ENCODE measurements at places on chromosomes 1 and 21. TPM values are rescaled to one million over a fixed set of nuclear protein-coding genes. Genes with fewer than 3 reads are reported as not detected.

Gene ST6GALNAC3
- 2.6 TPM for total RNA-seq

Gene PLEKHN1
- 0.28 TPM for total RNA-seq

Gene CRP
- 3,370 TPM for total RNA-seq

Gene KRTAP6-3
- total RNA-seq = not detected

Gene CELA3B
- 7.4 TPM for total RNA-seq

Gene TDRD5
- total RNA-seq = not detected

Gene SPRR3
- not detected for total RNA-seq

Gene HSD3B1
- not detected for total RNA-seq

Gene KCNA3
- 0.43 TPM for total RNA-seq

Gene SH2D2A
- total RNA-seq = 0.78 TPM

DNA sequence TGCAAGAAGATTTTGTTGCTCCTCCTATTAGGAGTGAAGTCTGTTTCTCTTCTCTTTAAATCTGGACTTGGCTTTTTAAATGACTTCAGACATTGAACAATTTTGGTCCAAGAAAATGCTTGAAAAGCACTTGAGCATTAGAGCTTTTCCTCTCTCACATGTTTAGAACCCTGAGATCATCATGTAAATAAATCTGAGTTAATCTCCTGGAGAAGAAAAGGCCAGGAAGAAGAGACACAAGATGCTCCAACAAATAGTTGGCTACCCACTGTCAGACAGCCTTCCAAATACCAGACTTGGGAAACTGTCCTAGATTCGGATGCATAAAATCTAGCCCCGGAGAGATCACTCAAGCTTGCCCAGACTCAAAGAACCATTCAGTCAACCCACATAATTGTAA lies 1353.1 kb upstream of the ADGRL4 start:
- no peak for DNase-seq

GRCh38 chr1:184258525-184258924 lies 128.3 kb upstream of the C1orf21 start:
- no peak for DNase-seq

- no peak for DNase-seq
These were observed 89.5 kb downstream of the RUNX1 start for GRCh38 chr21:34959607-34960006.

GRCh38 chr1:93357242-93357641 lies 11.5 kb downstream of the DR1 start:
- DNase-seq = no peak

GRCh38 chr1:94324178-94324544 lies 86.8 kb upstream of the ARHGAP29 start:
- no peak for DNase-seq

- no peak for DNase-seq
These were observed 79.4 kb downstream of the S1PR1 start for GRCh38 chr1:101316256-101316655.

DNA sequence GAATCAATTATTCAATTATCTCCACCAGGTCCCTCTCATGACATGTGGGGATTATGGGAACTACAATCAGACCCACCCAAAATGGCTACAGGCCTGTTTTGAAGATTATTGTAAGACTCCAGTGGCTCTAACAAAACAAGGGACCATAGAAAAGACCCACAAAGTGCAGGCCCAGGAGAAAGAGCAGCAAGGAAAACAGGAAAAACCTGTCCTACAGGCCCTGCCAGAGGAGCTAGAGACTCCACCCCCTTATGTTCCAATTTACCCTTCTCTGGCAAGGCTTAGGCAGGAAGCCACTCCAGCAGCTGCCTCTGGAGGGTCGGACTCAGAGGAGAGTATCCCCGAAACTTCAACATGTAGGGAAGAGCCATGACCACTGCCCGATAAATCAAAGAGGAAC lies 96.5 kb downstream of the LIPI start:
- no peak for DNase-seq

GRCh38 chr21:46545363-46545762 lies 59.5 kb downstream of the S100B start:
- no peak for DNase-seq

- no peak for DNase-seq
These were observed 7.0 kb upstream of the ZBTB48 start for GRCh38 chr1:6572653-6573383.

- no peak for DNase-seq
These were observed 6.4 kb upstream of the TNNI1 start for GRCh38 chr1:201427963-201428362.

DNA sequence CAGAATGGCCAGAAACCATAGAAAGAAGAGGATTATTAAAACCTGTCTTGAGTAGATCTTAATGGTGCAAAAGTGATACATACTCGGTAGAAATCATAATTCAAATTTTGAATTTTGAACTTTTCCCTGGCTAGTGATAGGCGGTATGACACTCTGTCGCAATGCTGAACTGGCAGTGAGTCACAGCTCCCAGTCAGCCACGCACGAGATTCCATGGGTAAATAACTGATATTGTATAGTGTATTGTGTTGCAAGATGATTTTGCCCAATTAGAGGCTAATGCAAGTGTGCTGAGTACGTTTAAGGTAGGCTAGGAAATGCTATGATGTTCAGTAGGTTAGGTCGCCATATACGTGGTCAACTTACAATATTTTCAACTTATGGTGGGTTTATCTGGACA lies 207.0 kb downstream of the SIPA1L2 start:
- DNase-seq = no peak

DNA sequence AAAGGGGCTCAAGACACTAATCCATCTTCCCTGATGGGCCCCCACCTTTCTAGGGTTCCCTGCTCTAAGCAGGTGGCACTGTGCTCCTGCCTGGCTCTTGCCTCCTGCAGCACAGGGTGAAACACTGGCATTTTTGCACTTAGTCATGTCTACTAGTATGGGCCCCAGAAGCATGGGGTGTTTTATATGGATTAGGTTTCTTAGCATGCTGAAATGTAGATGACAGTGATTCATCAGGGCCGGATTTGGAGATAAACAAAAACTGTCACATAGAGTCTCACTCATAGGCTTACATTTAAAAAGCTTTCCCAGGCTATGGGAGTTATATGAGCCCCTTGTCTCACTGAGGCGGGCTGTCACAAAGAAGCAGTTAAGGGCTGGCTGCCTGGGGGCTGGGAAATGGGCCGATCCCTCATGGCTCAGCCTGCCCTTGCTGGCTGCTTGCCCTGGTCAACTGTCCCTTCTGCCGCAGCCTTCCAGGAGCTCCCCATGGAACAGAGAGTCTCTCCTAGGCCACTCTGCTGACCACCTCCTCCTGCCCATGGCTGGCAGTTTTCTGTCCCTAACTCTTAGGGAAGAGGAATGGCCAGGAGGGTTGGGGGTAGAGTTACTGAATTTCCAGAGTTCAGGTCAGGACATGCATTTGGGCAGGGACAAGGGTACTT lies 6.5 kb downstream of the GALNT2 start:
- DNase-seq = no peak

- DNase-seq = no peak
These were observed 19.0 kb upstream of the PRSS38 start for GRCh38 chr1:227796359-227796915.

- DNase-seq = no peak
These were observed 111.6 kb upstream of the ERRFI1 start for GRCh38 chr1:8137481-8138244.

- DNase-seq = no peak
These were observed 33.7 kb downstream of the CDCA8 start for GRCh38 chr1:37725851-37726613.

DNA sequence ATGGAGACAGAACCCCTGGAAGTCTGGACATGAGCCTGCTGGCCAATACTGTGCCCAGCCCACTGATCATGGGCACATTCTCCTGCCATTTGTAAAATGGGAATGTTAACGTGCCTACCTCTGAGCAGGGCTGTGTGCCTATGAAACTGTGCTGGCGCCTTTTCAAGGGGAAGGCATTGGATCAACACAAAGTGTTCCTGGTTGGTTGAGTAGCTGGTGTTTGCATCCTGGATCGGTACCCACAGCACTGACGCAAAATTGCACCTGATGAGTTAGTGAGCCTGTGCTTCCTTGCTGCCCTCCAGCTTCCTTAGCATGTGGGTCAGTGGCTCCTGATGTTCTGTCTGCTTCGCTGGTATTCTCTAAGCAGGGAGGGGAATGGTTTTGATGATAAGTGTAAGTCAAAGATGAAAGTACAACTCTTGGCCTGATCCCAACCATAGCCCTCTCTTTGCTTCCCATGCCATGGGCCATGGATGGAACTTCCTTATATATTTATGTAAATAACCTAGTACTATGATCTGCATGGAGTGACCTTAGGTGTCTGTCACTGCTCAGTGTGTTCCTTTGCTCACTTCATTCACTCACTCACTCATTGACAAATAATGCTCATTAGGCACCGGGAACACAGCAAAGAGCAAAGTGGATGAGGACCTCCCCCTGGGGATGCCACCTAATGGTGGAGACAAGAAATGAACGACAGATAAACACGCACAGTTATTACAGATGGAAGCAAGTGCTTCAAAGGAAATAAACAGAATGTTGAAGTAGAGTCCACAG lies 22.7 kb downstream of the MAB21L3 start:
- DNase-seq = no peak

GRCh38 chr1:184514447-184514846 lies 127.6 kb downstream of the C1orf21 start:
- DNase-seq = no peak

GRCh38 chr1:46423574-46424240 lies 29.6 kb downstream of the FAAH start:
- DNase-seq = no peak

- DNase-seq = no peak
These were observed 697 bp downstream of the SLC22A15 start for GRCh38 chr1:115976921-115977498.

GRCh38 chr1:3895279-3895950 lies 4.7 kb downstream of the C1orf174 start:
- DNase-seq = no peak

- DNase-seq = no peak
These were observed 32.2 kb upstream of the CA6 start for GRCh38 chr1:8913457-8913856.

GRCh38 chr1:53270107-53270506 lies 31.8 kb upstream of the MAGOH start:
- DNase-seq = no peak

- no peak for DNase-seq
These were observed 90.7 kb downstream of the CDC7 start for GRCh38 chr1:91591175-91591974.

DNA sequence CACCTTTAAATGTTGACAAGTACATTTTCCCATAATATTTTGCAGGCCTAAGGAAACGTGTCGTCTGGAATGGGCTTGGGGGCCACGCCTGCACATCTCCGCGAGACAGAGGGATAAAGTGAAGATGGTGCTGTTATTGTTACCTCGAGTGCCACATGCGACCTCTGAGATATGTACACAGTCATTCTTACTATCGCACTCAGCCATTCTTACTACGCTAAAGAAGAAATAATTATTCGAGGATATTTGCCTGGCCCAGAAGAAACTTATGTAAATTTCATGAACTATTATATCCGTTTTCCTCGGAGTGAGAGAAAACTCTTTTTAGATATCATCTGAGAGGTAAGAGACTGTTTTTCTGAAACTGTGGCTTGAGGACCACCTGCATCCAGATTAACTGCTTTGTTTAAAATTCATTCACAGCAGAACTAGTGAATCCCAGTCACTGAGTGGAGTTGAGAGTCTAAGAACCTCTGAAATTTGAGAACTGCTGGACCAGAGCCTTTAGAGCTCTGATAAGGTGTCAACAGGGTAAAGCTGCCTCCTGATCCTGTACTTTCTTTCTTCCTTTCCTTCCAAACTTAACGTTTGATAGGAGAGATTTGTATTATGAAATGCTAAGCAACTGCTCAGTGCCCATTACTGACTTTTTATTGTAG lies 811 bp downstream of the EXO1 start:
- no peak for DNase-seq

DNA sequence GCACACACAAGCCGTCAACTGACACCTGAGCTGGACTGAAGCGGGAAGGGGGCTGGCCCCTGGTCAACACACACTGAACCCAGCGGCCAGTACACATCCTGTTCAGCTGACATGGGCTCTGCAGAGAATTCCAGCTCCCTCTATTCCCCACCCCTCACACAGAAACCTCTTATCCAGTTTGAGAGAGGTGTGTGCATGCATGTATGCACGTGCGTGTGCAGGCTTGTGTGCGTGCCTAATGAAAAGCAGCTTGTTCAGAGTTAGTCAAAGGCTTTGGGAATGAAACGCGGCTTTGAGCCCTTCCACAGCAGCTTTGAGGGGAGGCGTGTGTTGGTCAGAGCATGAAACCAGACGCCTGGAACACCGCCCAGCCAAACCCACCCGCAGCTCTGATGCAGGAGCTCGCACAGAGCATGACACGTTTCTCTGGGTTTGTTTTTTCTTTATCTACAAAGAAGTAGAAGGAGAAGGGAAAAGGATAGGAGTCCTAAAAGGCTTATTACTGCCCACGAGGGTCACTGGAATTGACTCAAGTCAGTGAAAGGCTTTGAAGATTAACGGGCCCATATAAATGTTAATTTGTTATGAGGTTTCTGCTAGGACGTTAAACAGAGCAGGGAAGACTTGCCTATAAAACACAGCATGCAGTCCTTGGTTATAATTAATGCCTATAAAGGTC lies 184.2 kb downstream of the ETS2 start:
- no peak for DNase-seq

DNA sequence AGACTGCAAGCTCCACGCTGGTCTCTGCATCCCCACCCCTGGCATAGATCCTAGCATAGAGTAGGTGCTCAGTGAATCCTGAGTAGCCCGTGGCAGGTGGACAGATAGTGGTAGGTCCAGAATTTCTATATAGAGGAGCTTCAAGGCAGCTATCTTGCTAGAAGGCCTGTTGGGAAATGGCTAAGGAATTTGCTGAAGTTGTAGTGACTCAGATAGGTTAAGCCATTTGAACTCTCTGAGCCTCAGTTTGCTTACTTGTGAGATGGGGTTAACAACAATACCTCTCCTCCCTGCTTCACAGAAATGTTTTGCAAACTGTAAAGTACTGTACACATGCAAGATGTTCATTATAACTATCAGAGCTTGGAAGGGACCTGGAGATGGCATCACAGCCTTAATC lies 23.4 kb upstream of the EPHB2 start:
- no peak for DNase-seq

- no peak for DNase-seq
These were observed 90.4 kb upstream of the AJAP1 start for GRCh38 chr1:4564051-4564450.

GRCh38 chr1:175818929-175819328 lies 75.5 kb upstream of the TNR start:
- DNase-seq = no peak

GRCh38 chr1:174815036-174815435 lies 184.7 kb upstream of the CACYBP start:
- DNase-seq = no peak

- no peak for DNase-seq
These were observed 781 bp downstream of the TTLL7 start for GRCh38 chr1:83998205-83998497.

DNA sequence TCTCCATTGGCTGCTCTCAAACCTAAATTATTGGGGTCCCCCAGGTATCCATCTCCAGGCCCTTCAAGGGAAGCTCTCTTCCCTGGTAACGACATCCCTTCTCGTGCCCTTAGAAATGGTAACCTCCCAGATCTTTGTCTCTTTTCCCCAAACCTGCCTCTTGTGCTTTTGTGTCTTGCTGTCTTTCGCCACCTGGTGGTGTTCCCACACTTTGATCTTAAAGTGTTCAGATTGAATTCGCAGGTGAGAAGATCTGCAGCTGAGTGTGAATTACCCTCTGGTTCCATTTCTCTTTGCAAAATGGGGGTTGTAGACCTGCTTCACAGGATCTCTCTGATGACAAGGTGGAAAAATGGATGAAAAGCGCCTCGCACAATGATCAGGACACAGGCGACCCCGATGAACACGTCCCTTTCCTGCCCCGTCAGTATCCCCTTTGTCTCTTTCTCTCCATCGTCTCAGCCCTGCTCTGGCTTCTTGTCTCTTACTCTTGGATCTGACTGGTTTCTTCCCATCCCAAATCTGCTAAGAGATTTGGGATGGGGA lies 53.1 kb downstream of the DOP1B start:
- no peak for DNase-seq

Measured in left lobe of liver (tissue), 2 donors.